ENCODE measurements at places on chromosomes 7 and 10. TPM values are rescaled to one million over a fixed set of nuclear protein-coding genes. Genes with fewer than 3 reads are reported as not detected.

PSD gene
- polyA plus RNA-seq, result 5.8 TPM

HGF gene
- polyA plus RNA-seq, result 16.8 TPM

CRHR2 gene
- polyA plus RNA-seq, result not detected

- peak; percentile 79 for DNase-seq
These were observed 293.0 kb upstream of the IMMP2L start for GRCh38 chr7:111855161-111855841.

GRCh38 chr10:71695502-71696476 lies 23.8 kb downstream of the C10orf105 start:
- DNase-seq, result no peak

GRCh38 chr10:30051220-30051619 lies 8.2 kb downstream of the JCAD start:
- DNase-seq, result peak; percentile 78

DNA sequence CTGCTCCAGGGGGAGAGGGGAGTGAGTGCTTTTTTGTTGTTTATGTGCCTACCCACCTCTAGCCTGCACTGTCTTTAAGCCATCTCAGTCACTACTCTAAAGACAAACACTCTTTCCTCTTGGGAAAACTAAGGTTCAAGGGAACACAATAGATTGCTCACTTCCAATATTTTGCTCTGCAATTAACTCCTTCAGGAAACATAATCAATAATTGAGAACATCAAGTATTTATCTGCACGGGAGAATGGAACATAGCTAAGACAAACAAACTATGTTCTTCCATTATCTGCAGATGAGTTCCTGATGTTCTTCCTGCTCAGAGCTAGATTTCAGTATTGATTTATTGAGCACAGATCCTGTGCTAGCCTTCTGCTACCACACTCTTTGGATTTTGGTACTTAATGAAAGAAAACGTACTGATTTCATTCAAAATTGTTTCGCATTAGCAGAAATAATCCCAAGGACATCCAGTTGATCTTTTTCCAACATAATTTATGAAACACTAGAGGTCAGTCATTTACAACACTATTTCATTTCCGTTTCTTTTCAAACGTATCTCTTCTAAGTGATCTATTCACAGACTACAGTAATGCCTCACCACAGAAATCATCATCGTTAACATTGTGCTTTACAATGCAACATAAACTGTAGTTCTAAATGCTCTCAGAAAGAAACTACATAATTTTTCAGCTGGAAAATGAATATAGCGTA lies 8.3 kb downstream of the NEBL start:
- DNase-seq, result no peak

DNA sequence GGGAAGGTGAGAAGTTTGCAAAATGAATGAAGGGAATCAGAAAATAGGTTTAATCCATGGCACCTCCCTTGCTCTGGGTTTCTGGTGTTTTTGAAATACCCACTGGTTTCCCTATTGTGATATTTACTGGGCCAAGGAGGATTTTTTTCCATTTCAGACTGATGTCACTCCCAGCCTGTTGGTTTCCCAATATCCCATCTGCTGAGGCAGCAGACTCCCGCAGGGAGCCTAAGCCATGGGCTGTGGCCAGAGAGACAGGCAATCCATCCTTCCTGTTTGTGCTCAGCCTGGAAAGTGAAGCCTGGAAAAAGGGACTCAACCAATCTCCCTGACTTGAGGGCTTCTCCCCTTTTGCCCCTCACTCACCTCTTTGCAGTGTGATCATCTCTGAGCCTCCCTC lies 22.8 kb downstream of the FAM107B start:
- DNase-seq, result peak; percentile 26

- DNase-seq, result no peak
These were observed 19.7 kb upstream of the SIRT1 start for GRCh38 chr10:67864607-67865371.

DNA sequence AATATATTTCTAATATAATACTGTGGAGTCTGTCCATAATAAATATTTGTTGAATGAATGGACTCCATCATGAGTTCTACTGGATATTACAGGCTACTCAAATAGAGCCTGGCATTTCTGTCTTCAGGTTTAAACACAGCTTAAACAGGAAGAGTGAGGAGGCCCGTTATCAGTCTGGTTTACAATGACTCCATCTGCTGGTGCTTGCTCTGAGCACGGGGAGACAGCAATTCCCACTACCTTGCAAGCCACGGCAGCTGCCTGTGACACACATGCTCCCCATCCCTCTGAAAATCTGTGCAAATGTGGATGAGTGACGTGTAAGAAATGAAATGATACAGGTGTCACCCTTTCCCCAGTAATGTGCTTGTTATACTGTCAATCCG lies 293.5 kb upstream of the IMMP2L start:
- DNase-seq, result peak; percentile 59

DNA sequence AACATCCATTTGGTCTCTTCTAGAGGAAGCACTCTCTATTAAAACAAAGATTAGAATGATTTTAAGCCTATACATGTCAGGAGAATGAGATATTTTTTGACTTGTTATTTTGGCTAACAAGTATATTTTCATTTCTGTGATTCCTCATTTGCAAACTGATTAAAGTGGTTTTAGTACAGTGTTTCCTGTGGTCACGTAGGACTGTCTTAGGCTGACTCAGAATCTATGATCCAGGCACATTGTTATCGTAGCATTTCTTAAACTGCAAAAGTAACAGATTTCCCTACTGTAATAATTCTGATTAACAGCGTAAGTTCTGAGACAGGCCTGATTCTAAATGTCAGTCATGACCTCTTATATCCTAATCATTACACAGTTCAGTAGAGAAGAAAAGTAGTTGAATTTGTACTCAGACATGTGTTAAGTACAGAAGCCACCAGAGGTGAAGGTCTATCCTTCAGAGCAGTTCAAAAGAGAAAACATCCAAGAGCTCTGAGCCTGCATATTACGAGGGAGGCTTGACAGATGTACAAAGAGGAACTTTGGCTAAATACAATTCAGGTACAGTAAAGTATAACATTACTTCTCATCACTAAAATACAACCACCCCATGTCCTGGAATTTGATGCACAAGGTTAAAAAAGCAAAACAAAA lies 124.1 kb upstream of the TEX47 start:
- no peak for DNase-seq

DNA sequence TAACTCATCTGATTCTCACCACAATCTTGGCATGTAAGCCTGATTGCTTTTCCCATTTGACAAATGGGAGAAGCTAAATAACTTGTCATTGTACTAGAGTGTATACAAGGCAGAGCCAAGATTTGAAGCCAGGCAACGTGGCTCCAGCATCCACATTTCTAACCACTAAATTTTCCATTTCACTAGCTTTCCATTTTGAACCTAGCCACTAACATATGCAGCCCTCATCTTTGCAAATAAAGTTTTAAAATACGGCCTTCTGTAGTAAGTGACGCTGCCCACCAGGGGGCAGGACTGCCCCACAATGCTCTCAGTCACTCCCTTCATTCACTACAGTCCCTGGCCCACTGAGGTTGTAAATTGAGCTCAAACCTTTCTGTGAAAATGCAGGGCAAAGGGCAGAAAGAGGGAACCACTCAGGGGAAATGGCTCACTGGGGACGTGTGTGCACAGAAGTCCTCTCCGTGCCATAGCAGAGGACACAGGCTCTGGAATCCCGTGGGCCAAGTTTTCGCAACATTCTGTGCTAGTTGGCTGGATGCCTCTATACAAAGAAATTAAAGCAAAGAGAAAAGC lies 315.7 kb downstream of the TNS3 start:
- DNase-seq, result peak; percentile 68

DNA sequence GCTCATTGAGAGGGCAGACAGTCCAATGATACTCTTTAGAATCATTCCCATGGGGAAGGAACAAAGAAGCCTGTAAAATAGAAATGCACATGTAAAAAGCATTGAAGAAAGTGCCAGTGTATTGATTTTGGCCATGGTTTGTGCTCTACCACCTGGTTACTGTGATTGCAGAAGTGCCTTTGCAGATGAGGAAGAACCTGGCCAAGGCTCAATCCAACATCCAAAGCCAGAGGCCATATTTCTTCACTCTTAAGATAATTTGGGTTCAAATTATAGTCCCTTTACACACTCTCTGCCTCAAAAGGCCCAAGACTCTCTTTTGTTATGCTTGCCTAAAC lies 122.1 kb downstream of the EGFR start:
- DNase-seq, result no peak

DNA sequence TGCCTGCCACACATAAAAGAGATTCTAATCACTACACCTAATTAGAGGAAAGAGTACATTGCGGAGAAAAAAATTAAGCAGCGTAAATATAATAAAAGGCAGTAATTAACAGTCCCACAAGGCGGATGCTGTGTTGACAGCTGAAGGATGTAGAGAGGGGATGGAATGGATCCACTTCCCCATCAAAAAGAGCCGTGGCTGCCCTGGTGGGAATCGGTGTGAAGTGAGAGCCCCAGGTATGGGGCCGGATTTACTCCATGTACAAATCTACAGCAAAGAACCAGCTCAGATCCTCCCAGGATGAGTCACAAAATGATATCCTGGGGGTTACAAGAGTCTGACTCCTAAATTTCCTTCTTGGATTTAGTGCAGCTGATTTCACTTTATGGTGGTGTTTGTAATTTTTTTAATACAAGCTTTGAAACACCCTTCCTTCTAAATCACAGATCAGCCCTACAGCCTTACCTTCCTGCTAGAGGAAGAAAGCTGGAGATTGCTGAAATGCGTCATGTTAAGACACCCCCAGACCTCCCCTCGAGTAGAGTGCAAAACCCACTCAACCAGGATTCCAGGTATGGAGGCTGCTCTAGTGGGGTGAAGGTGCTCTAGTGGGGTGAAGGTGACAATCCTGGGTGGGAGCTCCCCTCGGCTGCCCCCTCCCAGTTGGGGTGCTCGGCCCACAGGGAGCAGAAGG lies 398.4 kb downstream of the PLXNA4 start:
- DNase-seq, result no peak

- no peak for DNase-seq
These were observed 853.1 kb downstream of the REEP3 start for GRCh38 chr10:64374346-64374745.

GRCh38 chr7:69906283-69906995 lies 308.2 kb downstream of the AUTS2 start:
- no peak for DNase-seq

DNA sequence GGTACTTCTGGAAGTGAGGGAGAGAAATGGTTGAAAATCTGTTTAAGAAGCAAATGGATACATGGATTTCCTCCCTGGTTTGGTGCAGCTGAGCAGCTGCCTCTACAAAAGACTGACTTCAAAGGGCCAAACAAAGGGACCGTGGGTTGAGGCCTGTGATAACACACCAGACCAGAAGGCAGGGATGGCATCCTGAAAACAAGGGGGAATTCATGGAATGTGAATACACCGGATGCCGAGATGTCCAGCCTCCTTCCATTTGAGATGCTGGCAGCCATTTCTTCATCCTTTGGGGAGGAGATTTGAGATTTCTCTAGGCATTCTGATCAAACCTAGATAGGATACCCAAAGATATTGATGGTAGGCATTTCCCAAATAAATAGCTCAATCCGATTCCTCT lies 36.9 kb downstream of the TAF3 start:
- DNase-seq, result no peak

DNA sequence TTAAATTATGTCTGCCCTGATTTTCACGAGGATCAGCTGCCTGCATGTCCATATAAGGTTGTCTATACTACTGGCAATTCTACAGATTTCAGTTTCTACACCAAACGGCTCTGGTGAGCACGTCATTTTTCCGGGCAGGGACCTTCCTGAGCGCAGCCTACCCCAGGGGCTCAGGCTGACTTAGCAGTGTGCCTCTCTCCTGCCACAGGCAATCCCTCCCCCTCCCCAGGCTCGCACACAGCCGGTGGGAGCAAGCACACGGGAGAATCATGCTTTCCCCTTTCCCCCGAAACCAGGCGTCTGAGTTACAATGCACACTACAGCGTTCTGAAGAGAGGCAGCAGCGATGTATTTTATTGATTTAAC lies 1.7 kb downstream of the KLF6 start:
- DNase-seq, result peak; percentile 86

Data from IMR-90 (cell line).